Activated CD4-positive, alpha-beta T cell treated with anti-CD3 and anti-CD28 coated beads, Interleukin-2, amount 50 U/mL, for 4 hours (primary cell): ENCODE measurements at places on chromosomes 3 and 15.
A peak's percentile ranks its signal among the peaks of the same experiment; 100 is the strongest.

DNA sequence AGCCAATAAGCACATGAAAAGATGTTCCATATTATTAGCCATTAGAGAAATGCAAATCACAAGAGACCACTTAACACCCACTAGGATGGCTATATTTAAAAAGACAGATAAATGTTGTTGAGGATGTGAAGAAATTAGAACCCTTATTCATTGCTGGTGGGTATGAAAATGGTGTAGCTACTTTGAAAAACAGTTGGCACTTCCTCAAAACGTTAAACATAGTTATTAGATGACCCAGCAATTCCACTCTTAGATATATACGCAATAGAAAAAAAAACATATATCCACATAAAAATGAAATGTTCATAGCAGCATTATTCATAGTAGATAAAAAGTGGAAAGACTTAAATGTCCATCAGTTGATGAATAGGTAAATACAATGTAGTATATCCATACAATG is 47.1 kb upstream of the TERB2 start:
- no peak for DNase-seq

DNA sequence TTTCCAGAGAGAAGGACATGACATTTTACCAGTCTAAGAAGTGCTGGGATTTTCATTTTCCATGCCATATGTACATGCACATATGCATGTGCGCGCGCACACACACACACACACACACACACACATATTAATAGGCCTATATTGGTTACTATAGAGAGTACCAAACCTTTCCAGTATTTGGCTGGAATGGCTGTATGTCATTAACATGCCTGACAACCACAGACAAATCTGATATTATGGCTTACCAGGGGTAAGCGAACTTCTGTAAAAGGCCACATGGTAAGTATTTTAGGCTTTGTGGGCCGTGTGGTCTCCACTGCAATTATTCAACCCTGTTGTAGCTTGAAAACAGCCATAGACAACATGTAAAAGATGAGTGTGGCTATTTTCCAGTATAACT is 97.2 kb upstream of the TSPAN3 start:
- no peak for DNase-seq

DNA sequence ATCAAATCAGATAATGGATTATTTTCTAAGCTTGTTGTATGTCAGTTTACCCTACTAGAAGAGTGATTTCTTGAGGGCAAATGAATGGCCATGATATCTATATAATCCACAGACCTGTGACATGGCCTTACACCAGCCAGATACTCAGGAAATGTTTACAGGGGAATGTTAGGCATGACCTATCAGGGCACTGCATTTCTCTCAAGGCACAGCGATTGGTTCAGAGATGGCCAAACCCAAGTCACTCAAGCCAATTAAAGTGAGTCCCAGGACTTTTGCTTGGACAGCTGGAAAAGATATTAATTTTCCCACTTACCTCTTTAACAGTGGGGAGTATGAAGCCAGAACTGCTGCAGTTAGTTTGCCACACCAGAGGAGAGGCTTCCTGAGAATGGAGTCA is 28.7 kb upstream of the GATA2 start:
- no peak for DNase-seq

DNA sequence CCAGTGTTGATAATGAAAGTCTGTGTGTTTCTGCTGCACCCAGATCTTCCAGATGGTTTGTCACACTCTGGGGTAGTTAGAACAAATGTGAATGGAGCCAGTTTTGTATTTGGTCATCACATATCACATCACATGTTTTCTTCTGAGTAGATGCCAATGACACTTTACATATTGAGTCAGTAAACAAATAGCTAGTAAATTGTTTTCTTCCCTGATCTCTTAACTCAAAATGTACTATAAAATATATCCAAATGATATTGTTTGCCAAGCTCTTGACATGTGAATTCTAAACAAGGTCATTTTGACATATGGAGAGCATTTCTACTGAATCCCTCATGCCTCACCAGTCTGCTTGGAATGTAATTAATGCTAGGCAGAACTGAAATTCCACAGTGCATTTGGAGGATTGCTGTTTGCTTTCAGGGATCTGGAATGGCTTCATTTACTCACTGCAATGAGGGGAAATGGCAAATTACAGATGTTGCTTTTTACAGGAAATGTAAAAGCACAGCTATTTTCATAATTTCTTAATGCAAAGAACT is 45.0 kb downstream of the PDHB start:
- DNase-seq, result no peak

GRCh38 chr15:94607176-94607654 is 375.9 kb downstream of the MCTP2 start:
- DNase-seq, result no peak

DNA sequence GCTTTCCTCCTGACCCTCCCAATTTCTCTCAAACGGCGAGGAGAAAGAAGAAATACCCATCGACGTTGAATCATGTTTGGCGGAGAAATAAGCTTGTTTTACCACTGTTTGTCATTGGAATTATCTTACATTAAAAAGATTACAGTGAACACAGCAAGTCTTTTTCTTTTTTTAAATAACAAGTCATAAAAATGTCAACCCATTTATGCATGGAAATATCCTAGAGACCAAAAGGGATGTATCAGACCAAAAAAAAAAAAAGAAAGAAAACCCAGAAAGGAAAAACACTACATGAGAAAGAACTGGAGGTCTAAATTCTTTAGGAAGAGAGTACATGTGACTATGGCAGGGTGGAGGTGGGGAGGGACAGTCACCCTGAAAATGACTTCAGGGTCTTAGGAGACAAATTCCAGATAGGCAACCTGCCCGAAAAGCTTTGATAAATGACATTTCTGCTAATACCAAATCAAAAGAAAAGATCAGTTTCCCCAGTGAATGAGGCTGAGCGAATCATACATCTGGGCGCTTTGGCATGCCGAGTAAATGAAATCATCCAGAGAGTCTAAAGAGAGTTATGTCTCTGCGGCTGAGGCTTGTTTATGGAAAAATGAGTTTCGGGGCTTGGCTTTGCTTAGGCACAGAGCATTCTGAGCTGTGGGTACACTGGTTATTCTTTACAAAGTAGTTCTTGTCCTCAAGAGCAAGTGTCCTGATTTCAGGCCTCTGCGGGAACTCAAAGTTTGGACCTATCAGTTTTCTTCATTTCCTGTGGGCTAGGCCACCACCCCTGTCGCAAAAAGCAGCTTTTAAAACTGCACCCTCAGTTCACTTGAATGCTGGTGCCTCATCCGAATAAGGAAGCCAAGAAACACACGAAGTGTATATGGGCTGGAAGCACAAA is 110.1 kb upstream of the TGFBR2 start:
- DNase-seq, result no peak

- DNase-seq, result no peak
Measured at GRCh38 chr3:13027154-13027553, 46.1 kb downstream of the IQSEC1 start.

- DNase-seq, result no peak
Measured at GRCh38 chr3:126994661-126995245, 11.8 kb downstream of the PLXNA1 start.

DNA sequence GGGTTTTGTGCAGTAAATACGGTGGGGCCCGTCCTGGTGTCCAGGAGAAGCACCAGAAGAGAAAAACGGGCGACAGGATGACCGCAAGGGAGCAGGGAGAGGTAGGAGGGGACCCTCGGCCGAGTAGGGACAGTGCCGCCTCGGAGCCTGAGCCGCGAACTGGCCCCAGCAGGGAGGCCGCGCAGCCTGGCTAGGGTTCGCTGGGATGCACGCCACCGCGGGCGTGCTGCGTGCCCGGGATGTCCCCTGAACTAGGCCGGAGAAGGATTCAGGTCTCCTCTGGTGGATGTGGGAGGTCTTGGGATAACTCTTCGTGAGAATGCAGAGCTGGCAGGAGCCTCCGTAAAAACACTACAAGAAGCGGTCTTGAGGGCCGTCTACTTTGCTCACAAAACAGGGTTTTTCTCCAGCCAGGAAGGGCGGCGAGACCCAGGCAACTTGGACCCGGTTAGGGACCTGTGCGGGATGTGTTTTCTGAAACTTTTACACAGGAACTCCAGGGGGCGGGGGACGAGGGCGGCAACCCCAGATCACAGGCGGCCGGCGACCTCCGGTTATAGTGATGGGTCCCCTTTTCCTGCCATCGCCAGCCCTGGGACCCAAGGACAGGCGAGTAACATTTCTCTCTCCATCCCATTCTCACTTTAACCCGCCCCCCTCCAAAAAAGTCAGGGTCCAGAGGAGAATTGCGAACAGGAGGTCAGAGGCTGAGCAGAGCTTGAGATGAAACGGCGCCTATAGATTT is 35.5 kb downstream of the NR2F2 start:
- no peak for DNase-seq

- no peak for DNase-seq
Measured at GRCh38 chr15:52295421-52296001, at the start of gene MYO5C. TSS of gene MYO5C (minus strand) at chr15:52295804. CDS start at chr15:52295636, 168 bp downstream.

DNA sequence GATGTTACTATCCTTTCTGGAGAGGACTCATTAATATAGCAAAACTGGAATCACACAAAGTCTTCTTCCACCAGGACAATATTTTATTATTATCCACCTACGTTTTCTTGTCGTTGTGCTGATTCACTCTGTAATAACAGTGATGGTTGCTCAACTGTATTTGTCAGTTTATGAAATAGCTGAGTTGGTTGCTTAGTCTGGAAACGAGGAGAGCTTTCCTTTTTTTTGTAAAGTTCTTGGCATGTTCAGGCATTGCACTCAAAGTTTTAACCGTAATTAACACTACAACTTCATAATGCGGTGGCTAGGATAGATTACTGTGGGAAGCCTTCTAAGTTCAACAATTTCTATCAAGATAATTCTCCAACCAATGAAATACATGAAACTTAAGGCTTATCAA is 131.2 kb downstream of the RAP2B start:
- no peak for DNase-seq

- no peak for DNase-seq
Measured at GRCh38 chr15:101048176-101048575, 129.0 kb downstream of the LRRK1 start.

GRCh38 chr3:178109691-178110090 is 426.5 kb upstream of the KCNMB2 start:
- no peak for DNase-seq

DNA sequence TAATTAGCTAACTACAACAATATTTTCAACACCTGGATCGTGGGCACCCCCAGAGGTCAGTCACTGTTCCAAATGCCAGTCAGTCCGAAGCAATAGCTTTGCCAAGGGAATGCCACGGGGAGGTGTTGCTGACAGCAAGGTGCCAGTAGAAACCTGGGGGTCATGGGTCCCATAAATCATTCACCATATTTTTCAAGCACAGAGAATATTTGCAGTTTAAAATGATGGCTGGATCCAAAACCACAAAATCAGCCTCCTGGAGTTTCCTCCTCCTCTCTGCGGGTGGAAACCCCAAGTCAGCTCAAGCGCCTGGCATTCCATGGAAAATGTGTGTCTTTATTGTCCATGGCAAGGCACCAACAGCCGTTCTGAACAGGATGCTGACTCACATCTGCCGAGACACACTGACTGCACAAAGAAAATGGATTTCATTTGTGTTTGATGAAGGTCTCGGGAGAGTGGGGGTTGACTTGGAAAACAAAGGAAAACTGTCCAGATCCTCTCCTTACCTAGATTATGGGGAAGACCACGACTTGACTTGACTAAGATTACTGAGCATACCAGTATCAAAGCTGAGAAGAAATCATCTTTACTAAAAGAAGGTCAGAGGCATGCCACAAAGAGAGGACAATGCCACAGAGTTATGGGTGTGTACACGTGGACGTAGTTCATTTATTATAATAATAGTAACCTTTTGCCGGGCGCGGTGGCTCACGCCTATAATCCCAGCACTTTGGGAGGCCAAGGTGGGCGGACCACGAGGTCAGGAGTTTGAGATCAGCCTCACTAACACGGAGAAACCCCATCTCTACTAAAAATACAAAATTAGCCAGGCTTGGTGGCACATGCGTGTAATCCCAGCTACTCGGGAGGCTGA is 26.4 kb downstream of the ANXA2 start:
- DNase-seq, result peak; percentile 28

DNA sequence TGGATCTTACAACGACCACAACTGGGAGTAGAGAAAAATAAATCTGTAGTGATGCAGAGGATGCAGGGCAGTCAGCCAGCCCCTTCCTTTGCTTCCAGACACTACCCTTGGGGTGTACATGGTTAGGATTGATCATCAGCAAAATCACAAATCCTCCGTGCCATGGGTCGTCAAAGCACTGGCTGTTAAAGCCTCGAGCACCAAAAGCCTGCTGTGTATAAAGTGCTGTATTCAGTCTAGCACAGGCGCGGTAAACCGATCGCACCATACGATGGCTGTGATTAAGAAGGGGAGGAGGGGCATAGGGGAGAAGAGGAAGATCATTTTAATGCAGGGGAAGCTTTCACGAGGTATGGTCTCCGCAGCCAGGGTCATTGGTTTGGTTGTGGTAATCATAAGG is 305.2 kb downstream of the LRTM1 start:
- no peak for DNase-seq

DNA sequence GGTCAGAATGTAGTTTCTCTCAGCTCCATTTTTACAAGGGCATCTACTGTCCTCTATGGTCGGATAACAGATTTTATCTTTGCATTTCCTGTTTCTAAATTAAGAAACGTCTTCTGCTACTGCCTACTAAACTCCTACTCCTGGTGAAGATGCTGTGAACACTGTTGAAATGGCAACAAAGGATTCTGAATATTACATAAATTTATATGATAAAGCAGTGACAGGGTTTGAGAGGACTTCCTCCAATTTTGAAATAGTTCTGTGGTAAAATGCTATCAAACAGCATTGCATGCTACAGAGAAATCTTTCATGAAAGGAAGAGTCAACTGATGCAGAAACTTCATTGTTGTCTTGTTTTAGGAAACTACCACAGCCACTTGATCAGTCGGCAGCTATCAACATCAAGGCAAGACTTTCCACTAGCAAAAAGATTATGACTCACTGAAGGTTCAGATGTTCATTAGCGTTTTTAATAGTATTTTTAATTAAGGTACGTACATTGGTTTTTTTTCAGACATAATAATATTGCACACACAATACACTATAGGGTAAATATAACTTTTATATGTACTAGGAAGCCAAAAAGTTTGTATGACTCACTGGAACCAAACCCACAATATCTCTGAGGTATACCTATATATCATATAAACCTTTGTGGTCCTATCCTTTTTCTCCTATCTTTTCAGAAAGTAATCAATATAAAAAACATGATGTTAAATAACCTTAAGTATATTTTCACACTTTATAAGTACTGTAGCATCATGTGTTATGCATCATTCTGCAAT is 156.1 kb downstream of the STAG1 start:
- DNase-seq, result no peak

- DNase-seq, result no peak
Measured at GRCh38 chr3:62236016-62236415, 137.3 kb downstream of the FEZF2 start.

GRCh38 chr15:52021128-52021671 is 2.2 kb downstream of the MAPK6 start:
- DNase-seq, result peak; percentile 61

- peak; percentile 4 for DNase-seq
Measured at GRCh38 chr3:185823078-185824044, 1.5 kb downstream of the IGF2BP2 start.

- DNase-seq, result peak; percentile 3
Measured at GRCh38 chr3:16048435-16049318, 125.8 kb upstream of the GALNT15 start.

- no peak for DNase-seq
Measured at GRCh38 chr15:69092159-69092558, 68.3 kb upstream of the GLCE start.

- no peak for DNase-seq
Measured at GRCh38 chr3:98692787-98693473, 70.2 kb upstream of the ST3GAL6 start.
